ENCODE measurements at places on chromosomes 6 and 20.

- DNase-seq = peak; percentile 68
Measured at GRCh38 chr20:59933296-59933848, at the start of gene SYCP2. Gene SYCP2, minus strand, starts transcription at chr20:59933637. Its CDS starts 11,224 bp downstream, at chr20:59922413.

GRCh38 chr6:119735530-119735929, 386.0 kb upstream of the MAN1A1 start:
- no peak for DNase-seq

DNA sequence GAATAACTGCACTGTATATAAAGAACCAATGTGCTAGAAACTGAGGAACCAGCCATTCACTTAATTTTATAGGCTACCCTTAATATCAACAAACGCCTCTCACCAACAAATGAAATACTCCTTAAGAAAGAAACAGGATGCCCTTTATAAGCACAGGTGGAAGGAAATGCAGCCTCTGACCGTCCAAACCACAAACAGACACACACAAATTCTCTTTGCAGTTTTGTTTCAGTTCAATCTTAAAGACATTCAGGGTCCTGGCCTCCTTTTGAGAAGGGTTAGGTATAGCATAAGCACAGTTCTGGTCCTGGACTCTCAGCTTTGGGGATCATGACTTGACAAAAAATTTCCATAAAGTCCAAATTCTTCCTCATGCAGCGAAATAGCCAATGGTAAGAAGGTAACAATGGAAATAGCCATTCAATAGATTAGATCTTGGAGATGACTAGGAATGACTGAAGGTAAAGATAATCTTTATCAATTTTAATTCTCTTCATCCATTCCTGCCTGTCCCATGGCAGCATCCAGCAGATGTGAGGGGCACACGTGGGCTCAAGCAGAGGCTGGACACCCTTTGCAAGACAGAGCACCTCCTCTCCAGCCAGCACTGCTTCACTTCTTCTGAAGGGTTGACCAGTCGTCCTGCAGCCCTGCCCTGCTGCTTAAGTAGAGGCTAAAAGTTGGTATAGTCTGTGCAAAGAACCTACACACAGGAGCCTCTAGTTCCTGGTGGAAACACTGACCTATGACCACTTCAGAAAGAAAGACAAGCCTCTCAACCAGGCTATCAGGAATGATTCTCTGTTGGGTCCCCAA, 123.9 kb downstream of the CD83 start:
- DNase-seq = no peak

GRCh38 chr20:7123457-7123856, 356.0 kb downstream of the BMP2 start:
- no peak for DNase-seq

GRCh38 chr6:38876475-38876874, 161.4 kb downstream of the DNAH8 start:
- peak; percentile 45 for DNase-seq

DNA sequence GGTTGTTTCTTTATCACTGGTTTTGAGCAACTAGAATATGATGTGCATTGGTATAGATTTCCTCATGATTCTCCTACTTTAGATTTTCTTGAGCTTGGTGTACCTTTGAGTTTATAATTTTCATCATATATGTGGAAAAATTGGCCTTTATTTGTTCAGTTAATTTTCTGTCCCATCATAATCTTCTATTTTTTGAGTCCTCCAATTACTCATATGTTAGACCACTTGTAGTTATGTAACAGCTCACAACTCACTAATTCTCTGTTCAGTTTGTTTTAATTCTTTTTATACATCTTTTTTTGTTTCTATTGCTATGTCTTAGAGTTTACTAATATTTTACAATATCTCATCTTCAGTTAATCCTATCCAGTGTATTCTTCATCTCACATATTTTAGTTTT, 81.3 kb upstream of the LAMA2 start:
- no peak for DNase-seq

DNA sequence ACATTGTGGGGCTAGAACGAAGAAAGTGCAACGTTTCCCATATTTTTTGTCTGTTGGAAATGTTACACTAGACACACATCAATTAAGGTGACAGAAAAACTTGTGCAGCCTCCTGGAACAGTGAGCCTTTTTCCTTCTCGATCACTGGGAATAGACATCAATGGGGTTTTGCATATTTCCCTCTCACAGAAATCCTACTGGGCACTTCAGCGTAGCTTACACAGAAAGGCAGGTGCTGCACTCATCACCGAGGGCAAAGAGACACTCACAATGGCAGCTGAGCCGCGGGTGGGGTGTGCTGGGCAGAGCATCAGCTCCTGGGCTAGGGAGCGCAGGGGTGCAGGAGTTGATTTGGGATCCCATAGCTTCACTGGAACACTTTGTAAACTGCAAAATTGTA, 64.5 kb downstream of the THBS2 start:
- no peak for DNase-seq

DNA sequence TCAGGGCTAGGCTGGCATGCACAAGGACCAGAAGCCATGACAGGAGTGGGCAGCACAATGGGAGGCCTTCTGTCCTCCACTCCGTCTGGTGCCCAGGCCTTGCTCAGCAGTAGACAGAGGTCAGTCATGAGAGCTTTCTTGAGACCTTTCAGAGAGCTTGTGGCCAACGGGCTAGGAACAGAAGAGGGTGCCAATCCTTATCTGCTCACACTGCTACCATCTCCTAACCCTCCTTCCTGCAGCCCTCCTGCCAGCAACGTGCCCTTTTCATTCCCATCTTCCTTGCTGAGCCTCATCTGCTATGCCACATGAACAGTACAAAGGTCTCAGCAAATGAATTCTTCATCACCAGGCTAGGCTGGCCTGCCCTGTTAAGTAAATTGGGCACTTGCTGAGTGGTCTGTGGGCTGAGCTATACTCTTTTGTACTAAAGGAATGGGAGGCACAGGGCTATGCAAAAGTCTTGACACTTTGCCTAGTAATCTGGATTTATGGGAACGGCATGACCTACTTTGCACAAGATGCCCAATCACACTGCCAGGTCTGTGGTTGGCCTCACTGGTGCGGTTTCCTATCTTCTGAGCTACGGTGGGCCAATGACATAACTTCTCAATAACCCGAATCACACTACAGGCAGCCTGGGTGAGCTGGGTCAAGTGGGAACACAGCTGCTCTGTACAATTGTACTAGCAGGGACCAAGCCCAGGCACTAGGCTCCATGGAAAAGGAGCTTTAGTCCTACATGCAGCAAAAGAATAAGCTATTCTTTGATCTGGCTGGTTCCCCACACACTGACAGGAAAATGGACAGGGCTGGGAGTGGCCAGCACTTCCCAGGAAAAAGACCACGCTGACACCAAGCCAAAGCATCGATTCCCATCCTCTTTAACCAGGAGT, 47.8 kb downstream of the ELOVL5 start:
- DNase-seq = peak; percentile 41

- peak; percentile 50 for DNase-seq
Measured at GRCh38 chr6:119348096-119348747, 1.3 kb downstream of the MAN1A1 start.

GRCh38 chr20:12740647-12741046, 268.1 kb upstream of the SPTLC3 start:
- DNase-seq = no peak

DNA sequence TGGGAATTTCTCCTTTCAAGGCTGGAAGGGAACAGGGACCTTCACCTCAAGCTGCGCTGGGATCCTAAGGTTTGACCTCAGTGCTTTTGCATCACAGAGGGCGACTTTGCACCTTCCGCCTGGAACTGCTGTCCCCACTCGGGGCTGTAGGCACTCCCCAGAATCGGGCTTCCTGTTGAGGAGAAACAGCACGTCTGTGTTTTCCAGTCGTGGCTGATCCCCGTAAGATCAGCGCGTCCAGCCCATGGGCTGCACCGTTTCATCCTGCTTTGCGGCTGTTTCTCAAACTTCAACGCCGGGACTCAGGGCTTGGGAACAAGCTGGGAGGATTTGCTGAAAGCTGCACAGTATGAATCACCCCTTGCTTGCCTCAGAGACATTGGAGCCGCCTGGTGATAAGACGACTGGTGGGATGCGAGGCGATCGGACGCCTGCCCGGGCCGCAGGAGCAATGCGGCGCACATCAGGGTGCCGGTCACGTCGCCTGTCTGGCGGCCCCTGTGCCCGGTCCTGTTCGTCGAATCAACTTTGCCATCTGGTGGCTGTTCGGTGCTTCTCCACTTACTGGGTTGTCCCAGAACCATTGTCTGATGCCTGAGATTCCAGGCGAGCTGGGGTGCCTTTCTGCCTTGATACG, 53.6 kb upstream of the FRMD1 start:
- DNase-seq = peak; percentile 80

GRCh38 chr6:17957498-17957897, 29.9 kb downstream of the KIF13A start:
- no peak for DNase-seq

GRCh38 chr6:8828376-8828775, 393.0 kb upstream of the SLC35B3 start:
- DNase-seq = no peak

- no peak for DNase-seq
Measured at GRCh38 chr20:51401496-51401895, 141.0 kb downstream of the NFATC2 start.

- DNase-seq = no peak
Measured at GRCh38 chr20:63463400-63464288, 8.8 kb downstream of the KCNQ2 start.

DNA sequence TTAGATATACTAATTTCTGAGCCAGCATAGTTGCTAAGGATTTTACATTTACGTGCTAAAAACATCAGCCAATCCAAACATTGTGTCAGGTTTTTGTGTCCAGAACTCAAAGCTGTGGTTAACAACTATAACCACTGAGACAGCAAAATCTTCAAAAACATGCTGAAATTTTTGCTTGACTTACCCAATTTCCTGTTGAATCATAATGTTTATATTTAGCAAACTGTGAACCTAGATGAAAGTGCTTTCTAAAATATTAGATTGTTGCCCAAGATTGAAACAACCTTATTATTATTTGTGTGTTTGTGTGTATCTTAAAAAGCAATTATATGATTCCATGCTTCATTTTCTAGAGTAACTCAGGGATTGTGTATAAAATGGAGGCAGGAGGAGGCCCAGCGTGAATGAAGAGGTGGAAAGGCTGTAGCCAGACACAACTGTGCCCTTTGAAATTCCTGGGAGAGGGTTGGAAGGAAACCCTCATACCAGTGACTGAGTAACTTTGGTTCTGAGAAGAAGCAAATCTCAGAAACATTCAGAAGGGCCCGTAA, 48.0 kb downstream of the ARMC2 start:
- DNase-seq = no peak

DNA sequence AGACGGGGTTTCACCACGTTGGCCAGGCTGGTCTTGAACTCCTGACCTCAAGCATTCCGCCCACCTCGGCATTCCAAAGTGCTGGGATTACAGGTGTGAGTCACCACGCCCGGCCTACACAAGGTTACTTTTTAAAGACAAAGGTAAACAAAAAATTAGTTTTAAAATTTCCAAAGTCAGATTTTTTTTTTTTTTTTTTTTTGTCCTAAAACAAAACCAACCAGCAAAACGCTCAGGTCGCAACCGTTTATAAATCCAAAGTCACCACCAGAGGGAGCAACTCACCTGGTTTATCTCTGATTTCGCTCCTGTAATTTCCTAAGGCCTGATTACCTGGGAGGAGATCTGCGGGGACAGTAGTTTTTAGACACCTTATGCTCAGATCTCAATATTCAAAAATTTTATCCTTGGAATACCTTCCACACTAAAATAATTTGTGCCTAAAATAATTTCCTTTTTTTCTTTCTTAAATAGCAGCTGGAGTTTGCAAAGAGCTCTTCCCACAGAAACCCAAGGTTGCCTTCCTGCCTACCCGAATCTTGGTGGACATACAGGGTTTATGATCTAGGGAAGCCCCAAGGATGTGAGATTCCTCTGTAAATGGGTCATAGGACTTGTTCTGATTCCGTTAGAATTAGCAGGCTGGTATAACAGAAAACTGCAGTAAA, 19.8 kb upstream of the TREM1 start:
- DNase-seq = no peak

- DNase-seq = no peak
Measured at GRCh38 chr20:1895674-1896483, 672 bp downstream of the SIRPA start.

GRCh38 chr6:55918639-55919038, 43.2 kb upstream of the BMP5 start:
- DNase-seq = no peak

DNA sequence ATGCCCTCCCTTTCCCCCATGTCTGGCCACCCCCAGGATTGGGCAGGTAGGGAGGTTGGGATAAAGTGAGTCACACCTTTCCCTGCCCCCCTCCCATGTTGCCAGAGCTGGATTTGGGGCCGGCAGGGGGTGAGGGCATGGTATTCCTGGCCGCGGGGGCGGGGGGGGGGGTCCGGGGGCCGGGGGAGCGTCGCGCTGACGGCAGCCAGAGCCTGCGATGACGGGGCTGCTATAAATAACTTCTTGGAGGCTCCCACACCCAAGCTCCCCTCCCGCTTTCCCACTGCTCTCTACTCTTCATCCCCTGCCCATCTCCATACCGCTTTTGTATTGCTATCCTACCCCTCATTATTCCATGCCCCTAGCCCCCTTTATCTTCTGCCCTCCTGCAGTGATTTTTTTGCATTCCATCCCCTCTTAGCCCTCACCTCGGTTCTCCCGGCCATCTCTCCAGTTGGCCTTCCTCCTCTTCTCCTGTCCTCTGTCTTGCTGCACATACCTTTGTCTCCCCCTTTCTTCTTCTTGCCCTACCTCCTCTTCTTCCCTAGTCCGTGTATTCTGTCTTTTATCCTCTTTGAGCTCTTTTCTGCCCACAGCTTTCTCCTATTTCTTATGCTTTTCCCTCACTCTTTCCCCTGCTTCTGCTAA, 13.8 kb downstream of the SYNGAP1 start:
- peak; percentile 61 for DNase-seq

- DNase-seq = no peak
Measured at GRCh38 chr20:30949761-30950160, 307.7 kb upstream of the DEFB115 start.

DNA sequence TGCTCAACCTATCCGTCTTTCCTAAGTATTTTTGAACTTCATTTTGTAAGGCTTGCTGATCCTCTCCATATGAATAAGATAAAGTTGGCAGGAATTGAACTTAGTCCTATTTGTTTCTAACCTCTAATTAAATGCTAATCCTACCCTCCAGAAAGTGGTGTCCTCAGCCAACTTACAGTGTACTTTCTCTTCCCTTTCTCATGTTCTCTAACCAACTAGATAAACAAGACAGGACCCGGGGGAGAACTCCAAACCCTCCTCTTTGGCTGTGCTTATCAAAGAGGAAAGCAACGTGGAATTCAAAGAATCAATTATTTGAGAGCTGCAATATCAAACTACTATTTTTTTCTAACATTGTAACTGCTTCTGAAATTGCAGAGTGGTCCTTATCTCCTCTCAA, 56.5 kb upstream of the NRSN1 start:
- DNase-seq = no peak

GRCh38 chr6:33783781-33784520, 5.0 kb downstream of the LEMD2 start:
- no peak for DNase-seq

- no peak for DNase-seq
Measured at GRCh38 chr6:10424040-10424439, 9.2 kb upstream of the TFAP2A start.

GRCh38 chr20:53480913-53481312, 112.7 kb downstream of the ZNF217 start:
- no peak for DNase-seq

Measured in femur (tissue), 1 donor.